Activated naive CD8-positive, alpha-beta T cell treated with anti-CD3 and anti-CD28 coated beads, Interleukin-2, amount 50 U/mL, for 24 hours (primary cell): ENCODE measurements at places on chromosomes 16 and 17.

- H3K36me3 ChIP-seq: no peaks in the 10 kb centered on the region
- no peak for DNase-seq
- H3K4me1 ChIP-seq: no peaks in the 10 kb centered on the region
- H3K27me3 ChIP-seq: peaks cover 46% of the 10 kb centered on the region
- no peak overlapping the region for H3K27ac ChIP-seq
Observed at GRCh38 chr16:66359811-66360608, 6.5 kb upstream of the CDH5 start.

GRCh38 chr16:80720804-80721371 lies 83.5 kb downstream of the CDYL2 start:
- H3K27ac ChIP-seq: no peak overlapping the region
- peaks cover 28% of the 10 kb centered on the region for H3K4me1 ChIP-seq
- peaks cover 8% of the 10 kb centered on the region for H3K36me3 ChIP-seq
- H3K27me3 ChIP-seq: no peaks in the 10 kb centered on the region

DNA sequence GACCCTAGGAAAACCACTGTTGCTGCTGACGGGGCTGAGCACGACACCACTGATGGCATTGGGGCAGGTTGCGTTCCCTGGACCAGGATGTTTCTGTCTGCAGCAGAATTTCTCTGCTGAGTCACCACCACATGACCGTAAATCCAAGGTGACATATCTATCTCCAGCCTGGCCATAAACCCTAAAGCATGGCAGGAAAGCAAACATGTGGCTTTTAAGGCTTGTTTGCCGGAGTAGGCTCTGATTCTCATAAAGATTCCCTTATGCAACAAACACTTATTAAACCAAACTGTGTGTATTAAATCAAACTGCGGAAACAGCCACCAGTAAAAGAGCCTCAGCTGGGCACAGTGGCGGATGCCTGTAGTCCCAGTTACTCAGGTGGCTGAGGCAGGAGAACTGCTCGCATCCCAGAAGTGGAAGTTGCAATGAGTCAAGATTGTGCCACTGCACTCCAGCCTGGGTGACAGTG lies 17.3 kb downstream of the MPHOSPH6 start:
- no peaks in the 10 kb centered on the region for H3K27me3 ChIP-seq
- no peak overlapping the region for H3K27ac ChIP-seq
- H3K4me3 ChIP-seq: no peak overlapping the region
- no peak for DNase-seq
- H3K36me3 ChIP-seq: peaks cover 62% of the 10 kb centered on the region

DNA sequence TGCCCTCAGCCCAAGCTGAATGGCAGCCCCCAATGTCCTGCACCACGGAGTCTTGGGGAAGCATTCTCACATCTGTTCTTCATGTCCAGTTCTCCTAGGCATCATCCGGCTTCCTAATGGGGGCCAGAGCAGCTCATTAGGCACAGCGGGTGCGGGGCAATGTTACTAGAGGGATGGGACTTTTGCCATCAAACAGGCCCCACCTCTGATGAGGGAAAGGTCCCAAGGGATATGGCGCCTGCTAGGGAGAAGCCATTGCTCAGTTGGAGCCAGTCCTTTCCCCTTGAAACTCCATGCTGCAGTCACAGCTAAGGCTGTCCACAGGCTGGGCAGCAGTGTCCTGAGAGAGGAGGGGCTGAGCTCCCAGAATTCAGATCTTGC lies 1.7 kb upstream of the DPH1 start:
- no peak for DNase-seq
- no peak overlapping the region for H3K4me3 ChIP-seq
- peaks cover 28% of the 10 kb centered on the region for H3K4me1 ChIP-seq
- H3K27ac ChIP-seq: no peak overlapping the region

- no peak overlapping the region for H3K27ac ChIP-seq
- no peak overlapping the region for H3K4me3 ChIP-seq
- no peak for DNase-seq
- H3K27me3 ChIP-seq: peaks cover 4% of the 10 kb centered on the region
- H3K36me3 ChIP-seq: no peaks in the 10 kb centered on the region
Observed at GRCh38 chr17:10130263-10130662, 68.1 kb downstream of the GAS7 start.

DNA sequence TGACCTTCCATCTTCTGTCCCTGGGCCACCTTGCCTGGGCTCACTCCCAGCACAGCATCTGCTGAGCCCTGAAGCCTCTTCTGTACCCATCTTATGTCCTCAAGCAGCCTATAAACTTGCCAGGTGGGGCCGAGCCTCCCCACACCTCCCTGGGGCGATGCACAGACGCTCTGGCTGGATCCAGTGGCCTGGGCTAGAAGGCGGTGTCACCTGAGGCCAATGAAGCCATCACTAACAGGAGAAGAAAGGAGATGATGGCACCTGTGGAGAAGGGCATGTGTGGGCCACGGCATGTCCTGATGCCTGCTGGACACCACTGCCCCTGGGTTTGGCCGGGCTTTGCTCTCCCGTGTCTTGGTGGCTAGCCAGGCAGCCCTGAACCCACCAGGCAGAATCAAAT lies 45.5 kb downstream of the PEMT start:
- no peak for DNase-seq
- no peaks in the 10 kb centered on the region for H3K36me3 ChIP-seq

- H3K36me3 ChIP-seq: no peaks in the 10 kb centered on the region
- H3K27ac ChIP-seq: no peak overlapping the region
- no peak for DNase-seq
Observed at GRCh38 chr17:81025741-81026129, 9.2 kb upstream of the BAIAP2 start.

- no peaks in the 10 kb centered on the region for H3K4me1 ChIP-seq
- H3K27me3 ChIP-seq: no peaks in the 10 kb centered on the region
- no peak overlapping the region for H3K27ac ChIP-seq
- no peak overlapping the region for H3K4me3 ChIP-seq
Observed at GRCh38 chr17:1029922-1030644, 33.2 kb downstream of the TIMM22 start.

DNA sequence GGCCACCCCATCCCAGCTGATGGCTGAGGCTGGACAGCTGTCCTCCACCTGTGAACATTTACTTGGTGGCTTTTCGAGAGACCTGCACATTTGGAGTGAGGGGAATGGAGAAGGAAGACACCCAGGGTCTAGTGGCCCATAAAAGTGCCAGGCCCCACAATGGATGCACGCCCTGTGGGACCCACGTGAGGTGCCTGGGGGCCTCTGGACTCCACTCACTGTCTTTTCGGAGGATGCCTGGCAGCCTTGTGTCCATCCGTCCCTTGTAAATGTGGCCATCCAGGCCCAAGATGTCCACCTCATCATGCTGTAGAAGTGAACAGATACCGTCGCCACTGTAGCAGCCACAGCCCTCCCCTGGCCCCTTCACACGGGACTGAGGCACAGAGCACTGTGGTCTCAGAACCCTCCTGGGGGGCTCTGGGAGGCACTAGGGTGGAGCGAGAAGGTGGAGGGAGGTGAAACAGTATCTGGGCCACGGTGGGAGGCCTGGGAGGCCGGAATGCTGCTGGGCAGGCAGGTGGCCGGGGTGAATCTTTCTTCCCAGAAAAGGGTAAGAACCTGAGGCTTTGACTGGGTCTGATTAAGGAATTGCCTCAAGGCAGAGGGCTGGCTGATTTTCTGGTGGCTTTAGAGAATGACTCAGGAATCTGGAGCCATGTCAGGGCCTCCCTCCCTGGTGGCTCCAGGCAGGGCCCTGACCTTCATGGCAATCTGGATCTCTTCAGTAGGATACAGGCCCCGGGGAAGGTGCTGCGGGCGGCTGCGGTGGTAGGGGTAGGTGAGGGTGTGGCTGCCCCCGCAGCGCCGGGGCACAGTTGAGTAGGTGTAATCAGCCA lies 11.5 kb downstream of the UBALD2 start:
- peak overlapping the region; percentile 36 for H3K27ac ChIP-seq
- DNase-seq: no peak
- H3K36me3 ChIP-seq: peaks cover 1% of the 10 kb centered on the region
- no peak overlapping the region for H3K4me3 ChIP-seq
- peaks cover 54% of the 10 kb centered on the region for H3K4me1 ChIP-seq
- H3K27me3 ChIP-seq: no peaks in the 10 kb centered on the region

GRCh38 chr16:1979271-1980029 lies 1.8 kb downstream of the NOXO1 start:
- H3K4me1 ChIP-seq: peaks cover 8% of the 10 kb centered on the region
- peak; percentile 40 for DNase-seq
- peaks cover 20% of the 10 kb centered on the region for H3K36me3 ChIP-seq
- H3K27me3 ChIP-seq: peaks cover 30% of the 10 kb centered on the region
- no peak overlapping the region for H3K4me3 ChIP-seq

DNA sequence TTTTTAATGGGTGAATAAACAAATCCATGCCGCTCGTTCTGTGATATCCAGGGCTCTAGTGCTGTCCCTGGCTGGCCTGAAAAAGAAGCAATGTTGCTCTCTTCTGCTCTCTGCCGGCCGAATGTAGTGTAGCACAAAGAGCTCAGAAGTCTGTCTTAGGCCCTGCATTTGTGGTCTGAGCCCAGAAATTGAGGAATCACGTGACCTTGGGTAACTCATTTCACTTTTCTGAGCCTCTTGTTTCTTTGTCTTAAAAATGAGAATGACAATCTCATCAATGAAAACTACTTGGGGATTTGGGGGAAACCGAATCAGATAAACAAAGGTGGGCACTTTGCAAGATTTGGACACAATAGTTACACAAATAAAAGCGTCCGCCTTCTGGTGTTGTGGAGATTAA lies 381.6 kb upstream of the ASIC2 start:
- H3K27me3 ChIP-seq: peaks cover 7% of the 10 kb centered on the region
- H3K36me3 ChIP-seq: no peaks in the 10 kb centered on the region
- H3K27ac ChIP-seq: no peak overlapping the region

DNA sequence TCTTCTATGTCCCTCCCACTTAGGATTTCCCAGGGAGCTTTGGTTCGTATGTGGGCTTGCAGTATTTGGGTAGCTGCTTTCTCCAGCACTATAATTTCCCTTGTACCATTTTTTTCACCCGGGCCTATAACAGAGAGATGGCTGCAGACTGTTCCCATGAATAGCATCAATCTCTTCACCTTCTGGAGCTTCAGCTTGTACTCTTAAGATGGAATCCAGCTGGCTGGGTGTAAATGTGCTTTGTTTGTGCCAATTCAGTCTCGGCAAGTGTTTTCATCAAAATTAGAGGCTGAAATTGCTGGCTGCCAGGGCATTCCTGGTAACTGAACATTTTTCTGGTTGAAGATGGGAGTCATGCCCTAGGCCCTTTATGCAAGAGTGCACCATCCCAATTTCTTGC lies 12.2 kb upstream of the CPD start:
- no peak overlapping the region for H3K4me3 ChIP-seq
- peaks cover 73% of the 10 kb centered on the region for H3K4me1 ChIP-seq
- peaks cover 12% of the 10 kb centered on the region for H3K36me3 ChIP-seq
- DNase-seq: no peak

GRCh38 chr17:75552425-75553294 lies 27.2 kb downstream of the LLGL2 start:
- H3K4me3 ChIP-seq: no peak overlapping the region
- H3K4me1 ChIP-seq: no peaks in the 10 kb centered on the region
- DNase-seq: no peak
- no peak overlapping the region for H3K27ac ChIP-seq
- H3K36me3 ChIP-seq: no peaks in the 10 kb centered on the region
- no peaks in the 10 kb centered on the region for H3K27me3 ChIP-seq

DNA sequence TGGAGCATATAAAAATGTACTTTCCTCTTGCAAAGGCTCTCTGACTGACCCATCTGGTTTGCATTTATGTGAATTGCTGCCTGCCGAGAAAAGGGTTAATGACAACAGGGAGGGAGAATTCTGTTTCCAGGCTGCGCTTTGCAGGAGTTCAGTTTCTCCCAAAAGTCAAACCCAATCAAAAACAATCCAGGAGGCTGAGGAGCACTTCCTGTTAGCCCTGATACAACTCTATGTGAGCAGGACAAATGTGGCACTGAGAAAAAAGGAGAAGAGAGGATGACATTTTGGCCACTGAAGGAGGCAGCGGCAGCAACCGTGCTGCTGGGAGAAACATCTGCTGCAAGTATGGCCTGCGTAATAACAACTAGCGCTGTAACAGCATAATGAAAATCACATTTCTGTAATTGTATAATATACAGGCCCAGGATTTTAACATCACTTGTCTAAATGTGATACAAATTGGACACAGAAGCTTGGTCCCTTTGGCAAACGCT lies 26.8 kb upstream of the ELAC2 start:
- no peak for DNase-seq
- no peak overlapping the region for H3K4me3 ChIP-seq
- H3K36me3 ChIP-seq: no peaks in the 10 kb centered on the region
- H3K27ac ChIP-seq: no peak overlapping the region
- H3K27me3 ChIP-seq: peaks cover 9% of the 10 kb centered on the region

DNA sequence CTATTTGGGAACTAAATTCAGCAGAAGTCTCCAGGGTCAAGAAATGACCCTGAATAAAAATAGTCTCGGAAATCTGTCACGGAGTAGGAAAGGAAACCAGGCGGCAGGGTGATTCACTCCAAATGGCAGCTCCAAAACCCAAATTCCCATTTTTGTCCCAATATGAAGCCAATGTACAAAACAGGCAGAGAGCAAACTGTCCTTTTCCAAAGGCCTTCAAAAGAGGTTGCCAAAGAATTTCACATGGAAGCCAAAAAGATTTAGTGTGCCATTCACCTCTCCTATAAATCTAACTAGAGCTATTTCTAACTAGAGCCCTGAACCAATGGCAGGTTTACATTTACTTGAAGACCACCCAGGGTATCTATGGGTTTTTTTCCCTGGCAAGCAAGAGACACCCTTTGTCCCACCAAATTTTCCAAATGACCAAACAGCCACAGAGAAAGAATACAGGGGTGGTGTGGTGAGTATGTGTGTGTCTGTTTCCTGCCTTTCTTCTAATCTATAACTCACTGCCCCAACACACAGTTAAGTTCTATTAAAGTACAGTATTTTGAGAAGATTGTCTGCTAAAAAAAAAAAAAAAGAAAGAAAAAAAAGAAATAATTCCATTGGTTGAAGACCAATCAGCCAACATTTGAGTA lies 6.8 kb downstream of the MYO1D start:
- peaks cover 2% of the 10 kb centered on the region for H3K4me1 ChIP-seq
- H3K4me3 ChIP-seq: no peak overlapping the region
- no peak for DNase-seq
- no peaks in the 10 kb centered on the region for H3K36me3 ChIP-seq
- H3K27ac ChIP-seq: no peak overlapping the region

GRCh38 chr17:27363326-27363725 lies 69.4 kb downstream of the WSB1 start:
- H3K36me3 ChIP-seq: no peaks in the 10 kb centered on the region
- H3K4me1 ChIP-seq: peaks cover 2% of the 10 kb centered on the region
- no peak overlapping the region for H3K4me3 ChIP-seq
- no peak overlapping the region for H3K27ac ChIP-seq
- peaks cover 2% of the 10 kb centered on the region for H3K27me3 ChIP-seq
- no peak for DNase-seq

DNA sequence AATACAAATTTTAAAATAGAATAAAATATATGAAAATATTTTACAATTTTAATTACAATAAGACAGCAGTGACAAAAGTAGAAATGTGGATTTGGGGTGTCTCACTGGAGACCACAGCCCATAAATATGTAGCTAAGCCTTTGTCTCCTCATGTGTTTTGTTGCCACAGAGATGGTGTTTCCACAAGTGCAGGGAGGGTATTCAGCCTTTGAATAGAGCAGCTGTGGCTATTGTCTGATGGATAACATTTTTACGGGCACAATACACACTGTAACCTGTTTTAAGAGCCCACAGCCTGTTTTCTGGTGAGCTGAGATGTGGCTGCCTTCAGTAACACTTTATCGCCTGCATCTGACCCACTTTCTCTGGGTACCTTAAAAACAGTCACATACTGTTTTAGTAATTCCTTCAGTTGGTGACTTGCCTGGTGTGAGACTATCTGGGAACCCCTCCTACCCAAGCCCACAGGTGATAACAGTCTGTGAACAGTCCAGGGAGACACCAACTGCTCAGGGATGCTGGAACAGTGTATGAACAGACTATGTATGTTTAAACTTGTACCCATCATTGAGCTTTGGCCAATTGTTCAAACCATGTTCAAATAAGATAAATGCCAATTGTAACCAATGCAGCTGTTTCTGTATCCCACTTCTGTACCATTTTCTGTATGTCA lies 7.8 kb upstream of the AHSP start:
- peaks cover 3% of the 10 kb centered on the region for H3K27me3 ChIP-seq
- no peak for DNase-seq
- H3K36me3 ChIP-seq: no peaks in the 10 kb centered on the region
- peaks cover 15% of the 10 kb centered on the region for H3K4me1 ChIP-seq
